ENCODE measurements at places on chromosomes 4 and X.

- DNase-seq, result no peak
Observed at GRCh38 chr4:75370576-75370975, 143.6 kb downstream of the RCHY1 start.

DNA sequence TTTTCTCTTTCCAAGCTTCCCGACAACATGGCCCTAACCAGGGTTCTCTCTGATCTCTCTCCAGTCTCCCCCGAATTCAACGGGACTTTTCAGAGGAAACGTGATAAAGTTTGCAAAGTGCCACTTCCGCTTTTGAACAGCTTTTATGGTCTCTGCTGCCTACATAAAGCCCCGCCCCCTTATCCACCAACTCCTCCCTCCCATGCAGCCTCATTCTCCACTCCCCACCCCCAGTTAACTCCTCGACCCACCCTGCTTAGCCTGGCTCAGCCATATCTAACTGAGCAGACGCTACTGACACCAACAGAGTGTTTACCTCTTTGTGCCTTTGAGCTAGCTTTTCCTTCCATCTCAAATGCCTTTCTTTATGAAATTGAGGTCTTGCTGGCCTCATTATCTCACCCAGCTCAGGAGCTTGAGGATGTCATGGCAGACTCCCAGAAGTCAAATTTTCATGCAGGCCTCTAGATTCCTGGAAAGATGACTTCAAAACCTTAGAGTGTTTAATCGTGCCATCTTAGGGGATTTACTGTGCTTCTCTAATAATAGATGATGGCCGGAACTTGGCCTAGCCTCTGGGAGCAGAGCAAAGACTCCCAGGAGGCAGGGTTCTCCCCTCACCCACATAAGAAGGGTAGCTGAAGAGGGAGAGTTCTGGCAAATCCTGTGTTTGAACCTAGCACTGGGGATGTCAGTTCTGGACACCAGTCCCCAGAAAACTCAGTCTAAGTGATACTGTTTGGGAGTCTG, 606.0 kb downstream of the BCOR start:
- DNase-seq, result no peak

GRCh38 chrX:119760026-119760877, 1.9 kb downstream of the SOWAHD start:
- DNase-seq, result no peak

- no peak for DNase-seq
Observed at GRCh38 chr4:40600850-40601249, 28.8 kb downstream of the RBM47 start.

- DNase-seq, result no peak
Observed at GRCh38 chrX:68708503-68709290, 61.2 kb downstream of the STARD8 start.

All from GM04503 (cell line).